Stimulated activated CD4-positive, alpha-beta T cell treated with anti-CD3 and anti-CD28 coated beads, Interleukin-4, amount 100 ng/mL, for 4 hours (primary cell): ENCODE measurements at places on chromosomes 2 and 18.

- no peak for DNase-seq
Observed at GRCh38 chr2:111252436-111252835, 131.7 kb downstream of the BCL2L11 start.

DNA sequence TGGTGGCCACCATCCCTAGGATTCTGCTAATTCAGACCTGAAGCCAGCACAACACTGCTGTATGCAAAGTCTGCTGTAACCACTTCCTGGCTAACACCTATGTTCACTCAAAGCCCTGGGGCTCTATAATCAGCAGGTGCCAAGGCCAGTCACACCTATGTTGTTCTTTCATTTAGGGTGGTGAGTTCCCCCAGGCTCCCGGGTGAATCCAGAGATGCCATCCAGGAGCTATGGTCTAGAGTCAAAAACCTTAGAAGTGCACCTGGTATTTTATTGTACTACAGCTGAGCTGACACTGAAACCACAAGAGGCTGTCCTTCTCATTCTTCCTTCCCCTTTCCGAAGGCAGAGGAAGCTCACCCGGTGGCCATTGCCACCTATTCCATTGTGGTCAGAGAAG, 46.2 kb upstream of the CCDC141 start:
- no peak for DNase-seq

DNA sequence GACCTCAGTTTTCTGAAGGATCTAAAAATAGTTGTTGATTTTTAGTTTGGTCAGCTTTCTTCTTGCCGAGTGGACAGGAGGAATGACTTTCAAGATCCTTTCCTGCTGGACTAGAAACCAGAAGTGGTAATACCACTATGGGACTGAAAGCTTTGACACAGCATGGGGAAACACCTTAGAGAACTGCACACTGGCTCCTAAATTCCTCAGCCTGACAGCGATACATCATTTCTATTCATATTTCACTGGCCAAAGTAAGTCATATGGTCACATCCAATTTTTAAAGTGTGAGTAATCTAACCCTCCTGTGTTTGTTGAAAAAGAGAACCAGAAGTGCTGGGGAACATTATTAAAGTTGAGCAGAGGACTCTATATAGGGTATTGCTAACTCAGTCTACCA, 244.7 kb upstream of the MMADHC start:
- no peak for DNase-seq

- no peak for DNase-seq
Observed at GRCh38 chr18:35688757-35689156, 107.2 kb downstream of the GALNT1 start.

- no peak for DNase-seq
Observed at GRCh38 chr2:64111426-64111825, 32.8 kb downstream of the PELI1 start.

DNA sequence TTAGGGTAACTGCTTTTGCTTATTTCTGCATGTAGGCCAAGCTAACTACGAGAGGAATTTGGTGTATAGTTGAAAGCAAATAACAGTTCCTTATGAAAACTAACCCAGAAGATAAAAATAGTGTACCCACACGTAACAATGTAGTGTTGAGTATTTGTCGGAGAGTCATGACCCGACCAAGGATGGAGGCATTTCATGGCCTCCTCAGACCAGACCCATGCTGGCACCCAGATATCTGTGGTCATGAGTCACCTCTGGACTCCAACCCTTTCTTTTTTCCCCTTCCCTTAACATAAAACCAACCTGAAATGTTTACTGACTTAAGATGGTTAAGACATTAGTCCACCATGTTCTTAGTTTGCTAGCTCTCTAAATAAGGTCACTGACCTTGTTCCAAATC, 318.7 kb downstream of the NOL4 start:
- no peak for DNase-seq

- no peak for DNase-seq
Observed at GRCh38 chr2:75088791-75089190, 110.5 kb downstream of the TACR1 start.

GRCh38 chr18:42459873-42460272, 504.8 kb downstream of the PIK3C3 start:
- DNase-seq: no peak
